ENCODE measurements at places on chromosomes 3 and 15.

- no peak for DNase-seq
Measured at GRCh38 chr3:123113889-123114450, 47.1 kb downstream of the PDIA5 start.

DNA sequence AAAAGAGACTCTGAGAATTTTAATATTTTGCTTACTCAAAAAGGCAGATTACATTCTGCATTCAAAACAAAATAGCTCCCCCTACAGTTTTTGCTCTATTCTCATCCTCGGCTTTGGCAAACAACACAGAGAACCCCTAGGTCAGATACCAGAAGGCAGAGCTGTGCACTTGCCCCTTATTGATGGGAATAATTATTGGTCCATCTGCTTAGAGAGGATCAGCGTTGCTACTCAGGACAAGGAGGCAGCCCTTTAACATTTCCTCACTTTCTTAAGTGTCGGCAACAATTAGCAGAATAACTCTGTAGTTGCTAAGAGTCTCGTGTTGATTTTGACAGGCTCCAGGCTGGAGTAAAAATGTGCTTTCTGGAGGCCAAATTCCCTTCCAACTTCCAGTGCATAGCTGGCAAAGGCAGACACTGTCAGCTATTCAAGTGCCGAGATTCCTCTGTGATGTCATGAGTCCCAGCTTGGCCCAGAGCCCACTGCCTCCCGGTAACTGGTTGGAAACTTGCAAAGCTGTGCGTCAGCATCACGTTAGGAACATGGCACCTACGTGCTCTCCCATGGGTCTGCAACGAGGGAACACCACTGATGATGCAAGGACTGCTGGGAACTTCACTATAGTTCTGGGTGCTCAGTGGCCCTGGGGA lies 482.7 kb upstream of the ADAMTS9 start:
- DNase-seq, result peak; percentile 99

- no peak for DNase-seq
Measured at GRCh38 chr15:34709866-34710265, 44.9 kb downstream of the GJD2 start.

DNA sequence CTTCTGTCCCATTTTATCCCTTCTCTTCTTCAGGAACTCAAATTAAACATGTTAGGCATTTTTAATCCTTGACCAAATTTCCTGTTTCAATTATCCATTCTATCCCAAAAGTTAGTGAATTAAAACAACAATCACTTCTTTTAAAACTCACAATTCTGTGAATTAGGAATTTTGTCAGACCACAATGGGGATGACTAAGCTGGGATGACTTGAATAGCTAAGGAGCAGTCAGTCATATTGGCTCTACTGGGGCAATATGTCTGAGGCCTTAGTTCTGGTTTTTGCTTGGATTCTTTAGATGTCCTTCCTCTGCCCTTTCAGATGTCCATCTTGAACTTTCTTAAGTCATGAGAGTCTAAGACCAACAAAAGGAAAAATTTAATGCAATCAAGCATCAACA lies 178.2 kb upstream of the TGFBR2 start:
- no peak for DNase-seq

Data from tibial artery (tissue), 4 donors.